ENCODE measurements at places on chromosomes 16 and 17.

DNA sequence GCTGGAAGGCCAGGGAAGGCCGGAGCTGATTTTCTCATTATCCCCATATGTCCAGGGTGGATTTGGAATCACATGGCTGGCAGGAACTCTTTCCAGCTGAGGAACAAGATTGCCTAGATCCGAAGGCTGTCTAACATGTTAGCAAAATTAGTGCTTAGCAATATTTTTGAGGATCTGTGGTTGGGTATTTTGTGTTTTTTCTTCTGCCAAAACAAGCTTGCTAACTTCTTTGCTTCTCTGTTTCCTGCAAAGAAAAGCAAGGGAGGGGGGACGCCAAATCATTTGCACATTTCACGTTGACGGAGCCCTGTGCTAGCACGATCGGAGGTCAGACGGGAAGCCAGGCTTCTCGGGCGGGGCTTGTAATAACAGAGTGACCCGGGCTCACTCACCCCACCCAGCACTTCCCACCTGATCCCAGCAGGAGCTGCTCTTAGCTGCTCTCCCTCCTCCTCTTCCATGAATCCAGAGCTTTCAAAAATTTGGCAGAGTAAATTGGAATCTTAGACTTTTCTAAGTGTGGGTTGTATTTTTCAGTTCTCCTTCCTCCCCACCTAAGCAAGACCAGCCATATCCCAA is 33.3 kb upstream of the FOXF1 start:
- no peak for DNase-seq

- no peak for DNase-seq
These were observed 2.2 kb upstream of the SLC12A3 start for GRCh38 chr16:56862776-56863175.

DNA sequence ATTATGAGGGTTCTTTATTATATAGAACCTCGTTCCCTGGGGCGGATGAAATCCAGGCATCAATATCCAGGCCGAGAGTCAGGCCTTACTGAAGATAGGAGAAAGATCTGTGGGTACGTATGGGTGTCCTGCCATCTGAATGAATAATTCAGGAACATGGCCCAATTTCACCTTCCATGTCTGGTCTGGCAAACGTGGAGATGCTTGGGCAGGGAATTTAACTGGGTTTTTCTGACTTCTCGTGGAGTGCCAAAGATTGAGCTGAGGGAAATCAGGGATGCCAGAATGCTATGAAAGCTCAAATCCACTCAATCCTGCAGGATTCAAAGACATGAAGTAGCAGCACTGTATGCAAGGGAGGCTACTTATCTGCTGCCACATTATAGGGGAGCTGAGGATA is 302.8 kb downstream of the SLC39A11 start:
- DNase-seq, result no peak

- DNase-seq, result no peak
These were observed 22.1 kb downstream of the CYB561 start for GRCh38 chr17:63423963-63424362.

GRCh38 chr16:86619239-86619794 is 41.0 kb downstream of the FOXL1 start:
- DNase-seq, result no peak

- no peak for DNase-seq
These were observed 9.3 kb downstream of the ADCY7 start for GRCh38 chr16:50275428-50276325.

- DNase-seq, result no peak
These were observed 40.2 kb downstream of the RBFOX3 start for GRCh38 chr17:79570653-79571052.

DNA sequence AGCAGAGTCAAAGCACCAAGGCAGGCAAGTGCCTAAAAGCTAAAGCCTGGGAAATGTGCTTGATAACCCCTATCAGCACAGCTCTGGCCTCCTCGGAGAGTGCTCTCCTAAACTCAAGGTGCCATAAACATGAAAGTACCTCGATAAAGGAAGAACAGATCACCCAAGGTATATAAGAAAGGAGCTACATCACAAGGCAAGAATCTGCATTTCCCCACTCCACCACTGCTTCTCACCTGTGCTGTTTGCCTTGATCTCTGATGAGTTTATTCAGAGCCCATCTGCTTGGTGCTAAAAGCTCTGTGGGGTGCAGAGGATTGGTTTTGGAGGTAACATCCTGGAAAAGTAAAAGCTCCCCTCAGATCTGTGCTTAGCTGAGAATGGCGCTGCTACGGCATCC is 449.5 kb upstream of the CDH5 start:
- no peak for DNase-seq

DNA sequence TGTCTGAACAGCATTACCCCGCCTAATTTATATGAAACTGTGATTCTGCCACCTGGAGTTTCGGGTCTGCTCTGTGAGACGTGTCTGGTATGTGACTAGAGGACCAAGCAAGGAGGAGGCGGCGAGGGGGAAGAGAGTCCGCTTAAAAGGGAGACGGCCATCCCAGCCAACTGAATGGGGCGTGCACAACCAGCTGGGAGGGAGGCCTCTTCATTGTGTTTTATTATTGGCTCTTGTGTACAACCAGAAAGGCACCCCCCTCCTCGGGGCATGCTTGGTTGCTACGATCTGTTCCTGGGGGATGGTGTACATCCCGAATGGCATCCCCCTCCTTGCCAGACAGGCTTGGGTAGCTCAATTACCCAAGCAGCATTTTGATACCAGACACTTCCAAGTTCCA is 384.5 kb upstream of the SALL1 start:
- DNase-seq, result no peak

- DNase-seq, result no peak
These were observed 394.0 kb downstream of the KCNJ2 start for GRCh38 chr17:70563281-70563820.

DNA sequence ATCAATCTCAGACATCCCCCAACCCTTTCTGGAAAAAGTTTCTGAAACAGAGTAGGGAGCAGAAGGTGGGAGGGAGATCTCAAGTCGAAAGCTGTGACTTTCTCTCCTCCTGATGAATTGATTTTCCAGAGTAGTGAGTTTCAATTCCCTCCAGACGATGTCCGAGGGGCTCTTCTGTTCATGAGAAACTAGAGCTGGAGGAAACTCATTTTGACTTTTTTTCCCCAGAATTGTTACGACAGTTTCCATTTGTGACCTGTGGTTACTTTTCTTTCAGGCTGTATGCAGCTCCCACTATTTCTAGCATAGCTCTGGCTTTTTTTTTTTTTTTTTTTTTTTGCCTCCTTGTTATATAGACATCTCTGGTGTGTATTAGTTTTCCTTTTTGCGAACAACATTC is 422.1 kb upstream of the SALL1 start:
- DNase-seq, result no peak

- DNase-seq, result no peak
These were observed 9.8 kb downstream of the FSCN2 start for GRCh38 chr17:81537856-81538555.

DNA sequence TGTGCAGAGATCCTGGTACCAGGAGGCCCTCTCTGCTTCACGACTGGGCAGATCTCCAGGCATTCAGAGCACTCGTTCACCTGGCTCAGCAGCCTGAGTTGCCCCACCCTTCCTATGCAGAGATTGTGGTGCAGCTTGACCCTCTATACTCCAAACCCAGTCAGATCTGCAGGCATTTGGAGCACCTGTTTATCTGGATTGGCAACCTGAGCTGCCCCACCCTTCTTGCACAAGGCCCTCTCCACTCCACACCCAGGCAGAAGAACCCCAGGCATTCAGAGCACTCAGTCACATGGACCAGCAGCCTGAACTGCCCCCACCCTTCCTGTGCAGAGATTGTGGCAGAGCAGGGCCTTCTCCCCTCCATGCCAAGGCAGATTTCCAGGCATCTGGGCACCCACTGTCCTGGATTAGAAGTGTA is 88.4 kb upstream of the CDH5 start:
- no peak for DNase-seq

DNA sequence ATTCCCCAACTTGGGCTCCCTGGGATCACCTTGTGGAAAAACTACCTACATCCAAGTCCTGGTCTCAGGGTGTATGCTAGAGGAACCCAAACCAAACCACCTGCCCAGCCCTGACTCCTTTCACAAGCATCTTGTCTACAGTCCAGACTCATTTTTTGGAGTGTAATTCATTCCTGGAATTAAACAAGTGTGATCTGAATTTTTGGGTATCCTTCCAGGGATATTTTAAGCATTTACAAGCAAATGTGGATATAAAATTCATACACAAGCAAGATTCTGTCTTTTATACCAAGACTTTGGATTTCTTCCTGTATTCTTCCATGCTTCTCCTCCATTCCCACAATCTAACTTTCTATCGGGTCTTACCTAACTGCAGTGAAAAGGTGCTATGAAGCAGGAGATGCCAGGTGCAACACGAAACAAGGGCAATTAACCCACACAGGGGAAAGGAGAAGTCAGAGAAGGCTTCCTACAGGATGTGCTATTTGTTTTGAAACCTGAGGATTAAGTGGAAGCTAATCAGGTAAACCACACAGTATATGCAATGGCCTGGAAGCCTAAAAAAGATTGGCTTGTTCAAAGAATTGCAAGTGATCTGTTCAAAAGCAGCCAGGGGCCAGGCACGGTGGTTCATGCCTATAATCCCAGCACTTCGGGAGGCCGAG is 417.2 kb upstream of the C16orf82 start:
- DNase-seq, result no peak

DNA sequence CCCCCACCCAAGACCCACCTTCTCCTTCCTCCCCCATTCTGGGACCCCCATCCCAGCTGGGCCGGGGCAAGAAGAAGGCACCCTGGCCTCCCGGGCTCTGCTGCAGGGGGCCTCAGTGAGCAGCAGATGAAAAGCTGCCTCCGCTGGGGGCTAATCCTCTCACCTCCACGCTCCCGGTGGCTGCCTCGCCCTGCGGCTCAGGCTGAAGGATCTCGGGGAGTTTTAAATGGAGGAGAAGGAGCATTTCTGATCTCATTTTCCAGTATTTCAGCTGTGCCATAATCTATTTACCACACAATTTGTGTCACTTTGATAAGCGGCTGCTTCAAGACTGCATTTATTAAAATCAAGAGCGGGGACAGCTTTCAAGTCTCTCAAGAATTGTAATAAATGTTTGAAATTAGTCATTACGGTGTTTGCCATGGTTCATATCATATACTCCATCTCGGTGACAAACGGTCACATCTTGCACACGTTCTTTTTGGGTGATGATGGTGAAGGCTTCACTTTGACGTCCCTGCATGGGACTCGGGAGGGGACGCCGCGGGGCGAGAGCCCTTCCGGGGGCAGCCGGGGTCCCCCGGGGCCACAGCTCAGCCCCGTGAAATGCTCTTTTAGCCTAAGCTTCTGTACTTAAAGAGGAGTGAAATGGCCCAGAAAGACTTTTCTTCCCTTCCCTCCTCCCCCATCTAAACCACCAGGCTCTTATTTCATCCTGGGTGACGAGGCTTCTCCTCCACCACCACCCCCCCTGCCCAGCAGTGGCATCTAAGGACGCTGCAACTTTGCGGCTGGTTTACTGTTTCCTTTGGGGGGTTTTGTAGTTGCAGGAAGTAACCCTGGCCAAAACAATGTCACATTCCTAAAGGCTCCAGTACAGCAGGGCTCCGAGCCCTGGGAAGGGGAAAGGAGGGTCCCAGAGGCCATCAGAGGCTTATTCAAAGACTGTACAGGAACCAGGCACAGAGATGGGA is 313.1 kb upstream of the TNRC6C start:
- DNase-seq, result peak; percentile 33

DNA sequence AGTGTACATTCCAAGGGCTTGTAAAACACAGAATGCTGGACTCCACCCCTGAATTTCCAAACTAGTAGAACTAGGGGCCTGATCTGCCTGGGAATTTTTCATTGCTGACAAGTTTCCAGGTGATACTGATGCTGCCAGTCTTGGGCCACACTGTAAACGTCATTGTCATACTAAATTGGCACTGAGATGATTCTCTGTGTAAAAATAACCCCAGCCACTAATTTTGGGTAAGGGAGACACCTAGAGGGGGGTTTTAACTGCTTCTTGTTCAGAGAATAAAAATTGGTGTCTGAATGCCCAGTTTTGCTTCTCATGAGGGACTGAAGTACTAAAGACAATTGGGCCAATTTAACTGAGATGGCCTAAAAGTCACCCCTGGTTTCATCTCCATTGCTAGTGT is 5.0 kb upstream of the CDH13 start:
- no peak for DNase-seq

- no peak for DNase-seq
These were observed 169.1 kb downstream of the WSCD1 start for GRCh38 chr17:6239241-6239798.

DNA sequence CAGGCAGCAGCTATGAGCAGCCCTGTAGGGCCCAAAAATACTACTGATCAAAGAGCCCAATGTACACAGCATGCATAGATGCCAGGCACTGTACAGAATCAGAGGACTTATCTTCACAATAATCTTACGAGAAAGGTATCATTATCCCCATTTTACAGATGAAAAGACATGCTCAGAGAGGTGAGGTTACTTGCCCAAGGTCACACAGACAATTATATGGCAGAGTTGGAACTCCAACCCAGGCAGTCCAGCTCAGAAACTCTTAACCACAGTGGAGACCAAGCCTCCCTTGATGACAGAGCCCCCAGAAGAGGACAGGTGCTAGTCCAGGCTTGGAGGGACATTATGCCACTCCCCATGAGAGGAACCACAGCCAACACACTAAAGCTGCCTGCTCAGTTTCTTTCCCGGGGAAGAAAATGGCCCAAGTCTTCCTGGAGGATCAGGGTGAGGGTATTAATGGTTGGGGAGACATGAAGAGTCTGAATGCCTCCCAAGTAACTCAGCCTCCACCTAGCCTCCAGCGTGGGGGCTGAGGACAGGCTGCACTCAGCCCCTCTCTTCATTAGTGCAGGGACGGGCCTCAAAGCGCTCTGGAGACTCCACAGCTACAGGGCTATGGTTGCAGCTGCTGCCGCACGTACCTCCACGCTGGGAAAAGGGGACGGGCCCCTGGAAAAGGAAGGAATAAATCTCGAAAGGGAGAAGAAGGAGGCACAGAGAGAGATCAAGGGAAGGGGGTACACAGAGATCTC is 826 bp downstream of the UNC119 start:
- no peak for DNase-seq

- no peak for DNase-seq
These were observed 40.8 kb downstream of the SPOP start for GRCh38 chr17:49637050-49637449.

DNA sequence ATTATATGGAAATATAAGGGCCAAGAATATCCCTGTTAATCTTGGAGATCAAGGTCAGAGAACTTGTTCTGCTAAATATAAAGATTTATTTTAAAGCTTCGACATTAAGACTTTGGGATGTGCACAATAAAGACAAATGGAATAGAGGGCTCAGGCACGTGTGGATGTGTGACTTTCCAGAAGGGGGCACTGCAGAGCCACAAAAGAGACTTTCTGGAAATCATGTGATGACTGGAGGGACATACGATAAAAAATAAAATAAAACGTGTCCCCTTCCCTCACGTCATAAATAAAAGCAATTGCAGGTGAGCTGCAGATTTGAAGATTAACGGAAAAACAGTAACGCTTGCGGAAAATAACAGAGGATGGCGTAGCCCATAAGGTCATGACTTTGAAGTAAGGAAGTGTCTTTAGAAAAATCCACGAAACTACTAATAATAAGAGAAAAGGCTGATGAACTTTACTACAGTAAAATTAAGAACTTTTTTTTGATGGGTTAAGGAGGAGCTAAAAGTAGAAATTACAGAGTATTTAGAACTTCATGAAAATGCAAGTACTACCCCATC is 9.4 kb upstream of the ENGASE start:
- peak; percentile 30 for DNase-seq

GRCh38 chr17:15260376-15261257 is 4.5 kb downstream of the PMP22 start:
- DNase-seq, result peak; percentile 41

Data from stimulated activated CD4-positive, alpha-beta T cell treated with anti-CD3 and anti-CD28 coated beads, TNF-alpha, amount 100 ng/mL, for 48 hours (primary cell).